Thoracic aorta (tissue), 2 donors: ENCODE measurements at places on chromosomes 13 and 19.
A peak's percentile ranks its signal among the peaks of the same experiment; 100 is the strongest.

DNA sequence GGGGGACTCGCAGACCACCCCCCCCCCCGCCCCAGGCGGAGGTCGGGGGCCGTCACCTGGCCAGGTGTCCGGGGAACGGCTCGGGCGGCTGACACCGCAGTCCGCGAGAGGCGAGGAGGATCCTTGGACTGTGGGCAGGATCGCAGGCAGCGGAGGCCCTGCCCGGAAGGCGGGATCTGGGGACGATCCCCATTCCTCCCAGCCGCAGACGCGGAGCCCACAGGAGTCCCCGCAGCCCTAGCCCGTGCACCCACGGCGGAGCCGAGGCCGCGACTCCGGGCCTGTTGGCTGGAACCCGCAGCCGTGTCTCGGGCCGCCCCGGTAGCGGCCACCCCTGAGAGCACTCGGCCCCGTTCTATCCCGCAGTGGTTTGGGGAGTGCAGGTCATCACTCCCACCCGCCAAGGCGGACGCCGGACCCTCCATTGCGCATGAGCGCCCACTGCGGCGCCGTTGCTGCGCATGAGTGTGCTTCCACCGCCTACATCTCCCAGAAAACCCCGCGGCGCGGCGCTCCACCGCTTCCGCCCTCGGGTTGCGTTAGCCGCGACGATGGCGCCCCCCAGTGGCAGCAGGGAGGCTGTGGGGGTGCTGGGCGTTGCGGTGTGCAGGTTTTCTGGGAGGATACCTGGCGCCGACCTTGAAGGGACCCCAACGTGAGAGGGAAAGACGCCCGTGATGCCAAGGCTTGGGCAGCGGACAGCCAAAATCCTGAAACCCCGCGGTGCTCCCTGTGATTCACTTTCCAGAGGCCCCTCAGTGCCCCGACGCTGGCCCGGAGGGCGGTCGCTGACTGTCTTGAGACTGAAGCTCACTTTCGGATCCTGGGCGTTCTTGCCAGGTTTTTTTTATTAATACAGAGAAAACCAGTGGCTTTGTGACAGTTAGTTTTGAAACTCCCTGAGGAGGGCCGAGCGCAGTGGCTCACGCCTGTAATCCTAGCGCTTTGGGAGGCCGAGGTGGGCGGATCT lies 4.4 kb upstream of the ZNF329 start:
- peak; percentile 74 for DNase-seq
- H3K4me3 ChIP-seq: peak overlapping the region; percentile 86
- H3K4me1 ChIP-seq: peaks cover 9% of the 10 kb centered on the region
- H3K36me3 ChIP-seq: no peaks in the 10 kb centered on the region

DNA sequence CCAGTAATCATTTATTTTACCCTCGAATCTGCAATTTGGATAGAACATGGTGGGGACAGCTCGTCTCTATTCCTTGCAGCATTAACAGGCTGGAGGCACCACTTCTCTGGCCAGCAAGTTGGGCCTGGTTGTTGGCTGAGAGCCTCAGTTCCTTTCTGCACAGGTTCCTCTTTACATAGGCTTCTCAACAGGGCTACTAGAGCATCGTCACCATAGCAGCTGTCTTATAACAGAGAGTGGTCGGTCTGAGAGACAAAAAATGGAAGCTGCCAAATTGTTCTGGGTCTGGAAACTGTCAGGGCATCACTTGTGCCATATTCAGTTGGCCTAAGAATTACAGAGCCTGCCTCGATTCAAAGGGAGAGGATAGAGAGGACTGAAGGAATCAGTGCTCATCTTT lies 86.7 kb downstream of the DNAJC15 start:
- H3K4me1 ChIP-seq: no peaks in the 10 kb centered on the region
- no peaks in the 10 kb centered on the region for H3K27me3 ChIP-seq
- H3K4me3 ChIP-seq: no peak overlapping the region
- no peak for DNase-seq
- no peaks in the 10 kb centered on the region for H3K36me3 ChIP-seq
- no peak overlapping the region for H3K27ac ChIP-seq

DNA sequence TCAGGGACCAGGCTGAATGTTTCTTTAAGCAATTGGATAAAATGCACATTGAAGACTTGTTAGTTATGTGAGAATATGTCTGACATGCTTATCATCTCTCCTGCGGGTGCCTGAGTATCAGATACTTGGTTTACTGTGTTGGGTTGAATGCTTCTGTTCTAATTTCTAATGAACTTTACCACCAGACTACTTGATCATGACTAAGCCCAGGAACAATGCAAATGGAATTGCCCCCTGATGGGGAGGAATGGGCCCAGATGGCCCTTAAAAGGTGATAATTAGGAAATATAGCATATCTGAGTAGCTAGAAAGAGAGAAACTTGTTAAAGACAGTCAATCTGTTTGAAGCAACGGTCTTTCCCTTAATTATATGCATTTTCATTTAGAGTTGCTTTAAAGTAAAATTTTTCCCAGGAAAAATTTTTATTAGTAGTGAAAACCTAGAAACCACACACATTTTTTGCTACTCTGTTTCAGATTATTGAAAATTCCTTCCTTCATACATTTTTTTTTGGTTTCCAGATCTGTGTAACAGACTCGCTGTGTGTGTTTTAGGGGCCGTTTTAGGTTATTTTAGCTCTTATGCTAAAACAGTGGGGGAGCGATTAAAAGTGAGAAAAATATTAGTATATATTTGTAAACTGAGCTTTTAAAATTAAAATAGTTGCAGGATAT lies 186.6 kb downstream of the TM9SF2 start:
- no peaks in the 10 kb centered on the region for H3K36me3 ChIP-seq
- no peaks in the 10 kb centered on the region for H3K27me3 ChIP-seq
- no peak for DNase-seq

- no peaks in the 10 kb centered on the region for H3K27me3 ChIP-seq
- DNase-seq: no peak
- no peak overlapping the region for H3K27ac ChIP-seq
- no peak overlapping the region for H3K4me3 ChIP-seq
- H3K36me3 ChIP-seq: no peaks in the 10 kb centered on the region
Measured at GRCh38 chr13:77358001-77358400, 31.1 kb upstream of the MYCBP2 start.

DNA sequence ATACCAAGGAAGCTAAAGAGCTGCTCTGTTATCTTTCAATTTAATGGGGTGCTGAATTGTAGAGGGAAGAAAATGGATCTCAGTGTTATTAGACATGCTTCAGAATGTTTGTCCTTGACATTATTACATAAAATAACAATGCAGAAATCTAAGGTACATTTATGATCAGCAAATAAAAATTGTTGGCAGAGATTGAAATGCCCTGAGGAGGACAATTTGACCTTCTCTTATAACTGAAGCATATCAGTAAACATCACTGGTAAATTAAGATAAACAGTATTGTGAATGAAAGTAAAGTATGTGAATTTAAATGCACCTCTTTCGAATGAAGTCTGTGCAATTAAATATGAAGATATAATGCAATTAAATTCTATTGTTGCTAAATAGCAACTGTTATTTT lies 1362.1 kb upstream of the ATXN8OS start:
- no peak for DNase-seq
- no peak overlapping the region for H3K4me3 ChIP-seq
- H3K4me1 ChIP-seq: no peaks in the 10 kb centered on the region
- H3K27ac ChIP-seq: no peak overlapping the region
- no peaks in the 10 kb centered on the region for H3K27me3 ChIP-seq
- no peaks in the 10 kb centered on the region for H3K36me3 ChIP-seq

- H3K4me3 ChIP-seq: no peak overlapping the region
- H3K4me1 ChIP-seq: peaks cover 10% of the 10 kb centered on the region
- no peaks in the 10 kb centered on the region for H3K27me3 ChIP-seq
Measured at GRCh38 chr13:99289271-99289670, 17.9 kb downstream of the GPR183 start.

DNA sequence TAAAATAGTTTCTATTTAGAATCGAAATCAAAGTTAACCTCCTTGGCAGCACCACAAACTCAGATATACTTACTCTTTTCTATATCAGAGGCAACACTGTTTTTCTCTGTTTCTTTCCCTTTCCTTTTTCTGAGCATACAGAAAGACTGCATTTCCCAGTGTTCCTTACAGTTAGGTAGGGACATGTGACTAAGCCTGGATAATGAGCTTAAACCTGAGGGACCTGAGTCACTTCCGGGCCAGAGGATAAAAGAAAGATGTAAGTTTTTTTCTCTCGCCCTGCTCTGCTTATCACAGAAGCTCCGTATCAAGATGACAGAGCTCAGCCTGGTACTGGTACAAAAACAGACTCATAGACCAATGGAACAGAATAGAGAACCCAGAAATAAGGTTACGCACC lies 531.9 kb downstream of the KLF12 start:
- H3K27ac ChIP-seq: no peak overlapping the region
- no peak overlapping the region for H3K4me3 ChIP-seq
- no peak for DNase-seq

DNA sequence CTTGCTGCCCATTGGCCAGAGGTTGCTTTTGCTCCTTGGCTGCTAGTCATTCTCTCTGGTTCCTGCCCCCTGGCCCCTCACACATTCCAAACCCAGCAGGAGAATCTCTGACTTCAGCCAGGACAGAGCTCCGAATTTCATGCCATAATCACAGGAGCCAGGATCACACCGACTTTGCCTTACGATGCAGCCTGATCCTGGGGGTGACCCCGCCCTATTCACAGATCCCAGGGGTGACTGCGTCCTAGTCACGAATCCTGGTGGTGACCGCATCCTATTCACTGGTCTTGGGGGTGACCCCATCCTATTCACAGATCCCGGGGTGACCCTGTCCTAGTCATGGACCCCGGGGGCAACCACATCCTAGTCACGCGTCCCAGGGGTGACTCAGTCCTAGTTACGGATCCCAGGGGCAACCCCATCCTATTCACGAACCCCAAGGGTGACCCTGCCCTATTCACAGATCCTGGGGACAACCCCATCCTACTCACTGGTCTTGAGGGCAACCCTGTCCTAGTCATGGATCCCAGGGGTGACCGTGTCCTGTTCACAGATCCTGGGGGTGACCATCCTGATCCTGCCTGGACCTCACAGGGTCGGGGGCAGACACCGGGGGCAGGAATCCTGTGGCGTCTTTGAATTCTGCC lies 7.4 kb upstream of the TEX29 start:
- no peak for DNase-seq
- H3K36me3 ChIP-seq: no peaks in the 10 kb centered on the region
- no peaks in the 10 kb centered on the region for H3K27me3 ChIP-seq
- no peaks in the 10 kb centered on the region for H3K4me1 ChIP-seq

DNA sequence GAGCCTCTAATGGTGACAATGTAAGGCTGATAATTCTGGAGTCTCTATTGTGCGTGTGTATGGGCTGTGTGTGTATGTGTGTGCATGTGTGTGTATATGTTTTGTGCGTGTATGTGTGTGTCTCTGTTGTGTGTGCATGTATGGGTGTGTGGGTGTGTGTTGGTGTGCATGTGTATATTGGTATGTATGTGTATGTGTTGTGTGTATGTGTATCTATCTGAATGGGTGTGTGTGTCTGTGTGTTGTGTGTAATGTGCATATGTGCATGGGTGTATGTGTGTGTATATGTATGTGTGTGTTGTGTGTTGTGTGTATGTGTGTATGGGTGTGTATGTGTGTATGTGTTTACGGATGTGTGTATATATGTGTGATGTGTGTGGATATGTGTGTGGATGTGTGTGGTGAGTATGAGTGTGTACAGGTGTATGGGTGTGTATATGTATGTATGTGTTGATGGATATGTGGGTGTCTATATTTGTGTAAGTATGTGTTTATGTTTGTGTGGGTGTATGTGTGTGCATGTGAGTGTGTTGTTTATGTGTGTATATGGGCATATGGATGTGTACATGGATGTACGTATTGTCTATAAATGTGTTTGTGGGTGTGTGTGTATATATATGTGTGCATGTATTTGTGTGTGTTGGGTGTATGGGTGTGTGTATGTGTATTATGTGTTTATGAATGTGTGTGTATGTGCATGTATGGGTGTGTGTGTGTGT lies 366.7 kb downstream of the UQCRFS1 start:
- H3K4me3 ChIP-seq: no peak overlapping the region
- no peaks in the 10 kb centered on the region for H3K36me3 ChIP-seq
- no peaks in the 10 kb centered on the region for H3K4me1 ChIP-seq
- no peak overlapping the region for H3K27ac ChIP-seq
- H3K27me3 ChIP-seq: no peaks in the 10 kb centered on the region

DNA sequence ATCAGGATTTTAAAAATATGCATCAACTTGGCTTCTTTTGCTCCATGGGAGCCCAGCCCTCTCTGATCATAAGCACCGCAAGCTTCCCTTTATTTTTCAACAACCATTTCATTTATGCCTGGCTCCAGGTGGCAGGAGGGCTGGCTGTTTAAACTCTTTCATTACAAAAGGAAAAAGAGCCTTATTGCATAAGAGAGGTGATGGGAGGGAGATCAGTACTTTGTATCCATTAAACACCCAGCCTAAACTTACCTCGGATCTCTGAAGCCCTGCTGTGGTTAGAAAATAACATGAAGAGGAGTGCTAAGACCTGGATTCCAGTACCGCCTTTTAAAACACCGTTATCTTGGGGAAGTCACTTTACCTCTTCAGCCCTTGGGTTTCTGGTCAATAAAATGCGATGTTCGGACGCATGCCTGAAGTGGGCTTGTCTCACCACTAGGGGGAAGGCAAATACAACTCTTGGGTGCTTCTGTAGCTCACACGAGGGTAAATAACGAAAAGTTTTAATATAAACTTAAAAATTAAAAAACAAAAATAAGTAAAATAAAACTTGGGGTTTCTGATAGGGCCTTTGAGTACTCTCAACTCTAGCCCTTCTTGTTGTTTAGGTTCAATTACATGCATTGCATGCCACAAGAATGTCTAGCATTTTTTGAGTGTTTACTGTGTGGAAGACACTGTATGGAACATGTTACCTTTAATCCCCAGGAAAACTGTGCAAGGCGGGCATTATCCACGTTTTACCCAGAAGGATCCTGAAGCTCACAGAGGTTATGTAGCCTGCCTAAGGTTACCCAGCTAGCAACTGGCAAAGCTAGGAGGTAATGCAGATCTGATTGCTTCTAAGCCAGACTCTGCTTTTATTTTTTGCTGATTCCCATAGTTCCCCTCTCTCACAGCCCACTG lies 240.3 kb downstream of the LMO7 start:
- no peaks in the 10 kb centered on the region for H3K36me3 ChIP-seq
- H3K27ac ChIP-seq: no peak overlapping the region
- no peak overlapping the region for H3K4me3 ChIP-seq
- H3K27me3 ChIP-seq: no peaks in the 10 kb centered on the region

DNA sequence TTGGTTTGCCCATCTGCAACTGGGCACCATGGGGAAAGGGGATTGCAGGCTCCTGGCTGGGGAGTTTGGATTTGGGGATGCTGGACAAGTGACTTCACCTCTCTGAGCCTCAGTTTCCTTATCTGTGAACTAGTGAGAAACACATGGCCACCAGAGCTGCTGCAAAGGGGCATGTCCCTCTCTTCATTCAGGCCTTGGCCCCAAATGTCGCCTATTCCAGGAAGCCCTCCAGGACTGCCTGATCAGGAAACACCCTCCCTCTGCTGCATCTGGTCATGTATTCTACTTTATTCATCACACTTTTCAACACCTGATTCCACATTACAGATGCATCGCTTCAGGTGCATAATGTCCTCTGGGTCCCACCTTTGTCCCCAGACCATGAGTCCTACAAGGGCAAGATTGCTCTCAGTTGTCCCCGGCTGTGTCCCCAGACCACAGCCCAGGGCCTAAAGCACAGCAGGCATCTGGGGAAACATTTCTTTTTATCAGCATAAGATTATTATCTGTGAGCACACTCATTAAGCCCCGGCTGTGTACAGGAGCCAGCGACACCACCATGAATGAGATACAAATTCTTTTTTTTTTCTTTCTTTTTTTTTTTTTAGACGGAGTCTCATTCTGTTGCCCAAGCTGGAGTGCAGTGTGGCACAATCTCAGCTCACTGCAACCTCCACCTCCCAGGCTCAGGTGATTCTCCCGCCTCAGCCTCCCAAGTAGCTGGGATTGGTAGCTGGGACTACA lies 37.5 kb downstream of the ARRDC2 start:
- H3K27me3 ChIP-seq: no peaks in the 10 kb centered on the region
- peak overlapping the region; percentile 70 for H3K27ac ChIP-seq
- H3K36me3 ChIP-seq: no peaks in the 10 kb centered on the region
- H3K4me3 ChIP-seq: peak overlapping the region; percentile 72
- DNase-seq: no peak
- peaks cover 24% of the 10 kb centered on the region for H3K4me1 ChIP-seq
